ENCODE measurements at places on chromosomes 11 and 22. TPM values are rescaled to one million over a fixed set of nuclear protein-coding genes. Genes with fewer than 3 reads are reported as not detected.
A peak's percentile ranks its signal among the peaks of the same experiment; 100 is the strongest.

Gene SLC1A2
- total RNA-seq: 2.4 TPM

Gene ART1
- not detected for total RNA-seq

Gene YPEL4
- 0.55 TPM for total RNA-seq

Gene DPAGT1
- 49.5 TPM for total RNA-seq

Gene GAL3ST3
- 9.7 TPM for total RNA-seq

Gene MAPK8IP2
- total RNA-seq: 30.4 TPM

Gene TRMU
- 86.4 TPM for total RNA-seq

Gene GGT1
- total RNA-seq: 1.4 TPM

DNA sequence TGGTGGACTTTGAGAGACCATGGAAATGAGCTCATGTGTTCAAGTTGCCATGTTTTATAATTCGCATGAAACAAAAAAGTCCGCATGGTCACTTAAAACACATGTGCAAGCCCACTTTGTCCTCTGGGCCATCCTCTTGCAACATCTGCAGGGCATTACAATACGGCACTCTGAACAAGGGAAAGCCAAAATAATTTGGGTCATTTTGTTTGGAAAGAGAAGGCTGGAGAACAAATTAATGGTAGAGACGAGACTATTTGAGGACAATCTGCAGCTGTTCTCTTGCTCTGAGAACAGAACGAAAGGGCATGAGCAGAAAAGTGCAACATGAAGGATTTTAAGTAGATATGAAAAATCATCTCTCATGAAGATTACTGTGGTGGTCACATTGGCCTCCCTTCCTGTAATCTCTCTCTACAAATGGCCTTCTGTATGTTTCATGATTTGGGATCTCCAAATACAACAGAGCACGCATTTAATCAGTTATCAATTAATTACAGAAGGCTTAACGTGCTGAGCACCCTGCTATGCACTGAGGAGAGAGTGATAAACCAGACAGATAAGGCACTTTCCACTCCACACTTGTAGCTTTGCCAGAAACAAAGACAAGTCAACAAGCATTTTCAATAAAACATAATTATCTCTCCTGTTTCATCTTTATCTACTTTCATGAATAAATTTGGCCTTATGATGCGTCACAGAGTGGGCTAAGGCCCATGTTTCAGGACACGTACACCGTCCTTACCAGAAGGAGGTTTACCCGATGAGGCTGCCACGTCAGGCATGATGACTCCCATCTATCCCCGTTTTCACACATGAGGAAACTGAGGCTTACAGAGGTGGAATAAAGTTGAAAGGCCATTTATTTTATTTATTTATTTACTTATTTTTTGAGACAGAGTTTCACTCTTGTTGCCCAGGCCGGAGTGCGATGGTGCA lies 384.1 kb downstream of the LARGE1 start:
- H3K27me3 ChIP-seq: no peaks in the 10 kb centered on the region
- H3K27ac ChIP-seq: no peak overlapping the region
- DNase-seq: no peak
- peaks cover 26% of the 10 kb centered on the region for H3K4me1 ChIP-seq

GRCh38 chr11:66919923-66920322 lies 38.3 kb downstream of the PC start:
- no peaks in the 10 kb centered on the region for H3K27me3 ChIP-seq
- no peaks in the 10 kb centered on the region for H3K36me3 ChIP-seq
- peak overlapping the region; percentile 85 for H3K27ac ChIP-seq
- no peak overlapping the region for H3K4me3 ChIP-seq
- H3K4me1 ChIP-seq: peaks cover 54% of the 10 kb centered on the region

DNA sequence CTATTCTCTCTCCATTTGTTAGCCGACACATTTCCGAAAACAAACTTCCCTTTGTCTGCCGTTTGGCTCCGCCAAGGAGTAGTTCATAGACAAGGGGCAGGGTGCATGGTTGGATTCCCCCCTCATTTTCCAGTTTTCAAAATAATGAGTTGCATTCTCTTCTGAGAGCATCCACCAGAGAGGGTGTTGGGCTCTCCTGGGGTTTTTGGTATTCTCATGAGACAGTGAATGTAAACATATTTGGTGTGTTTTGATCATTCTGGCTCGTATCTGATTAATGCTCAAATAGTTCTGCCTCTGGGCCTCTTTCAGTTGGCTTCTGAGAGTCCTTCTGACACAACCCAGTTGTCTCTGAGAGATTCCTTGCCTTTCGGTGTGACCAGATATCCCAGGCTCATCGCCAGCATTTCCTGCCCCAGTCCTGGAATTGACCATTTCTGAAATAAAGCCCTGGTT lies 21.7 kb downstream of the GRAMD4 start:
- H3K4me3 ChIP-seq: peak overlapping the region; percentile 11
- H3K27me3 ChIP-seq: no peaks in the 10 kb centered on the region
- peak overlapping the region; percentile 84 for H3K27ac ChIP-seq
- H3K36me3 ChIP-seq: peaks cover 10% of the 10 kb centered on the region
- DNase-seq: no peak

DNA sequence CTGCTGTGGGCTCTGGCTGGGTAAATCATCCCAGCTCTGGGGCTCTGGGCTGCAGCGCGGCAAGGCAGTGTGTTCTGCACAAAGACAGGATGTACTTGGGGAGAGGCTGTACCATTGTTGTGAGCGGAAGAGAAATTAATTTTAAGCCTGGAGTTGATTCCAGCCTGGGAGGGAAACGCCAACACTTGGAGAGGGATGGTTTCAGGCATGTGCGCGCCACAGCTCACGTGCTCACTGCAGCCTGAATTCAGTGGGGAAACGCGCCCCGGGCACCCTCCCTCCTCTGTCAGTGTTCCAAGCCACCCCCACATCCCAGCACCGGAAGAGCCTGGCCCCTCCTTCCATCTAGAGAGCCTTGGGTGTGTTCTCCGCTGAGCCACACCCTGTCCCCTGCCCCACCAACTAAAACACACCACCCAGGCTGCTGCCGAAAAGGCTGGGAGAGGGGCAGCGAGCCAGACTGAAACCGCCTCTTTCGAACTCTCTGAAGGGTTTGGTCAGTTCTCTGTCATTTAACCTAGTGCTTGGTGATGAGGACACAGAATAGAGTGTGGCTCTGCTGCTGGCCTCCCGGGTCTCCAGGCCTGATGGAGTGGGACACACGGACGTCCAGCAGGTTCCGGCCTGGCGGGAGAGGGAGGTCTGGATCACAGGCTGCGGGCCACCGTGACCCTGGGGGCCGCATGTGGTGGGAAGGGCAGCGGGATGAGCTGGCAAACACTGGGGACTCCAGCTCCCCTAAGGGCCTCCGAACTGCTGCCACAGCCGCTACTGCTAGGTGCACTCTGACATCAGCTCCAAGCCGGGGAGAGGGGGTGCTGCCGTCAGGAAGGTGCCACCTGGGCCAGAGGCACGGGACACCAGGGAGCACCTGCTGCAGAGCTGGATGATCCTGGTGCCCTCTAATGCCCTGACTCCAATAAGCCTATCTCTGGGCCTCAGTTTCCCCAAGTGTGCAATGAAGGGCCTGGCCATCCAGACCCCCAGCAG lies 230.8 kb downstream of the CTTN start:
- H3K4me3 ChIP-seq: peak overlapping the region; percentile 53
- H3K27me3 ChIP-seq: no peaks in the 10 kb centered on the region
- peaks cover 65% of the 10 kb centered on the region for H3K4me1 ChIP-seq
- no peaks in the 10 kb centered on the region for H3K36me3 ChIP-seq
- H3K27ac ChIP-seq: peak overlapping the region; percentile 35

DNA sequence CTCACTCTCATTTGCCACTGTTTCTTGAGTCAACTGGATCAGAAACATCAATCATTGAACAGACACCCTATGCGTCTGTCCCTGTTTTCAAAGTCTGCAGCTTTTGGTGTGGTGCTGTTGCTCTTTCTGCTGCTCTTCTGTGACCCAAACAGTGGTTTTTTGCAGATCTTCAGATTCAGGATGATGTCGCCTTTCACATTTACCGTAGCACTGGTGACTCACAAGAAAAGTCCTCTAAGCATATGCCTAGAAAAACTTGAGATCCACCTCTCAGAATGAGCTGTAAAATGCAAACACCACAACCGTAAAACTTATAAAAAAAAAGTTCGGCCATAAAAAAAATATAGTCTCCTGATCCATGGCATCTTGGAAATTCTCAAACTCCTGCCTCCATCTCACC lies 400.4 kb downstream of the NTM start:
- H3K4me1 ChIP-seq: peaks cover 3% of the 10 kb centered on the region
- no peak overlapping the region for H3K4me3 ChIP-seq
- H3K36me3 ChIP-seq: peaks cover 3% of the 10 kb centered on the region
- no peaks in the 10 kb centered on the region for H3K27me3 ChIP-seq
- no peak overlapping the region for H3K27ac ChIP-seq

DNA sequence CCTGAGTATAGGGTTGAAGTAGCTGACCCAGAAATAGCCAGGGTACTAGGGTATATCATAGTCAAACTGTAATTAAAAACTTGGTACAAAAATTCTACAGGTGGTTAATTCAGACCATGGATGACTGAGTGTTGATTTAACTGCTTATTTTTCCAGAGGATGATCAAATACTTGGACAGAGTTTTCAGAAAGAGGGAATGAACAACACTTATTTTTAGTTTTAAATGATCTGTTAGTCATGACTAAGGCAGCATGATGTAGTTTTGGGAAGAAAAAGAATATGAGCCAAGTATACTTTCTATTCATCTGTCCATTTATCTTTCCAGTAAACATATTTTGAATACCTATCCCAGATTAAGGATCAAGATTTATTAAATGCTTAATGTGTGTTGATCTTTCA lies 19.8 kb upstream of the CCDC89 start:
- H3K4me3 ChIP-seq: no peak overlapping the region
- no peak overlapping the region for H3K27ac ChIP-seq
- no peaks in the 10 kb centered on the region for H3K27me3 ChIP-seq
- DNase-seq: no peak
- H3K36me3 ChIP-seq: no peaks in the 10 kb centered on the region

DNA sequence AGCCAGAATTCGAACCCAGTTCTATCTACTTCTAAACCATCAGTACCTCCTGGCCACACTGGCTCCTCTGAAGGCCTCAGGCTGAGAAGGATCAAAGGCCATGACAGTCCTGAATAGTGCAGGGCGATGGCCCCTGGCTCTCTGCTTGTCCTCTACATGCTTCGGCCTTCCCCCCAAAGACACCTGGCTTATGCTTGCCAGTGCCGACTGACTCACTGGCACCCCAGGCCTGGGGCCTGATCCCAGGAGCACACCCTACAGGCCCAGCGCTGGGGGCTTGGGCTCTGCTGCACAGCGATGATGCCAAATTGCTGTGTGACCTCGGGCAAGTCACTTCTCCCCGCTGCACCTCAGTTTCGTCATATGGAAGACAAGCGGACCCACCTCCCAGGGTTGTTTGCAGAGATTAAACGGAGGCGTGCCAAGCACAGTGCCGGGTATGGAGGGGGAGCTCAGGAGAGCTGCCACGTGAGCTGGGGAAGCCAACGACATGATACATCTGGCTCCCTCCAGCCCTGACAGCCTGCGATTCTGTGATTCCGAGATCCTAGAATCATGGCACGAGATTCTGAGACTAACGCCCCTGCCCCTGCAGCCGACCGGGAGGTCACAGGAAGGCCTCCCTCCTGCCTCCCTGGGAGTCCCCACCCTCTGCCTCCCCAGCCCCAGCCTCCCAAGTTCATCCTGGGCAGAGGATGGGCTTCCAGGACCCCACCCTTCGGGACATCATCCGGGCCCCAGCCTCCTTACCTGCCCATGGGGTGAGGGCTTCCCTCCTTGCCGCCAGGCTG lies 1.0 kb downstream of the SSTR3 start:
- H3K36me3 ChIP-seq: no peaks in the 10 kb centered on the region
- no peak overlapping the region for H3K4me3 ChIP-seq
- peaks cover 2% of the 10 kb centered on the region for H3K27me3 ChIP-seq
- no peak for DNase-seq
- H3K27ac ChIP-seq: no peak overlapping the region

- peak overlapping the region; percentile 74 for H3K4me3 ChIP-seq
- H3K27me3 ChIP-seq: no peaks in the 10 kb centered on the region
- no peaks in the 10 kb centered on the region for H3K36me3 ChIP-seq
- peaks cover 28% of the 10 kb centered on the region for H3K4me1 ChIP-seq
Observed at GRCh38 chr11:73374151-73374550, 2.0 kb upstream of the RELT start.

DNA sequence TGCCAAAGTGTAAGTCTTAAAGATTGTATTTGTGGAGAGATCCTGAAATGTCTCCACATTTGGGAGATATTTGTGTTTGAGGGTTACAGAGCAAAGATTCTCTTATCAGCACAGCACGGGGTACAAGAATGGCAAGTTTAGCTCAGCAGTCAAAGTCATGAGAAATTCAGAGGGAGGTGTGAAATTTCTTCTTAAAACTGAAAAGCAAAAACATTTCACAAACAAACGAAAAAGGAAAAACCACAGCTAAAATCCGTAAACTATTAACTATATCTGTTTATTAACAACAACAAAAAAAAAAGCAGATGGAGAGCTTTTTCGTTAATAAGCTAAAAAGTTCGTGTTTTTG lies 40.9 kb upstream of the ETS1 start:
- H3K27ac ChIP-seq: no peak overlapping the region
- no peak for DNase-seq
- peaks cover 14% of the 10 kb centered on the region for H3K27me3 ChIP-seq
- peaks cover 39% of the 10 kb centered on the region for H3K4me1 ChIP-seq
- no peaks in the 10 kb centered on the region for H3K36me3 ChIP-seq

DNA sequence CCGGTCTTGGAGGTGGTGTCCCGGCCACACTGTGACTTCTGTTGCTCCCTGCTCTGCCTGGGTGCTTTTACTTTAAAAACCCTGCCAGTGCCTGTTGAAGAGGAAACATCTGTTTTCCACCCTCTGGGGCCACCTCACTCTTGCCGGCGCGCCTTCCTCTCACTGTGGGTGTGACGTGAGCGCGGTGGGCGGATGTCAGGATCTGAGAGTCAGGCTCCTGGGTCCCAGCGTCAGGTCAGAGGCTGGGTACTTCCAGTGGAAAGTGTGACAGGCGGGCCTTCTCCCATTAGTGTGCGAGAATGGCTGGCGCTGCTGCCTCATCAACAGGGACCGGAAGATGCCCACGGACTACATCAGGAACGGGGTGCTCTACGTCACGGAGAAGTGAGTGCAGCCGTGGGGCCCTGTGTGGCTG lies 54.2 kb downstream of the GRAMD4 start:
- no peaks in the 10 kb centered on the region for H3K27me3 ChIP-seq
- no peak overlapping the region for H3K27ac ChIP-seq
- no peaks in the 10 kb centered on the region for H3K36me3 ChIP-seq
- no peak overlapping the region for H3K4me3 ChIP-seq
- peaks cover 6% of the 10 kb centered on the region for H3K4me1 ChIP-seq

GRCh38 chr22:39580006-39580441 lies 9.5 kb downstream of the CACNA1I start:
- no peaks in the 10 kb centered on the region for H3K4me1 ChIP-seq
- H3K4me3 ChIP-seq: no peak overlapping the region
- no peak overlapping the region for H3K27ac ChIP-seq
- peaks cover 28% of the 10 kb centered on the region for H3K27me3 ChIP-seq
- no peaks in the 10 kb centered on the region for H3K36me3 ChIP-seq

GRCh38 chr11:89175796-89176195 lies 1.9 kb upstream of the TYR start:
- no peak overlapping the region for H3K27ac ChIP-seq
- no peak for DNase-seq
- H3K27me3 ChIP-seq: no peaks in the 10 kb centered on the region
- no peak overlapping the region for H3K4me3 ChIP-seq
- H3K36me3 ChIP-seq: no peaks in the 10 kb centered on the region
